Skeletal muscle cell (primary cell): ENCODE measurements at places on chromosomes 1 and 21.
A peak's percentile ranks its signal among the peaks of the same experiment; 100 is the strongest.

DNA sequence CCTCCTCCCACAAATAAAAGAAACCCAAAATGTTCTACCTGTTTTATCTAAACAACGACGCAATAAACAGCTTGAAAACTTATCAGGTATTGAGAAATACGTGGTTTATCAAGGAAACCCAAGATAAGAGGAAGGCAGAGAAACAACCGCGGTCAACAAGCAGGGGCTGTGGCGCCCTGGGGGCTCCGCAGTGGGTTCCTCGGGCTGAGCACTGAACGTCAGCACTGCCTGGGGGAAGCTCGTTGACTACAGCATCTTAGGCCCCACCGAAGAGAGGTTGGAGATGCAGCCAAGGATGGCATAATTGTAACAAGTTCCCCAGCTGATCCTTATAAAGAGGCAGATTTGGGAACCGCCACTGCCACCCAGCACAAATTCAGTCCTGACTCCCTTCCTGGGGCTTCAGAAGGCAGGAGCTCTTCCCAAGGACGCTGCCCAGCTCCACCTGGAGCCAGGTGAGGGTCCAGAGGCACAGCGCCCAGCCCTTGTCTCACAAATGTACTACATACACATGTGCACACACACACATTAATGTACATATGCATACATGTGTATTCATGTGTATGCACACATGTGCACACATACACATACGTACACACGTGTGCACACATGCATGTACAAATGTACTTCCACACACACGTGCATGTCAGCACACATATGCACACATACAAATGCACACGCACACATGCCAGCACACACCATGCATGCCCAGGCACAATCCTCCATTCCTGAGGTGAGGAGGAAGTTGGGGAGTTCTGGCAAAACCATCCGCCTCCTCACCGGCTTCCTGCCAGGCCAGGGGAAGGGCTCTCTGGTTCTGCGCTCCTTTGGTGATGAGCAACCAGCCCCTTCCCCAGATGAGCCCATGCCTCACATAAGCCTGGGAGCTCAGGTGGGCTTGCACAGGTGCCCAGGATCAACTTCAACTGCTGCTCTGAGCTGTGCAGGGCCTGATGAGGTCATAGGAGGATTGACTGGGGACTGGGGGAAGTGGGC, 251.1 kb downstream of the NPHP4 start:
- no peak for DNase-seq

DNA sequence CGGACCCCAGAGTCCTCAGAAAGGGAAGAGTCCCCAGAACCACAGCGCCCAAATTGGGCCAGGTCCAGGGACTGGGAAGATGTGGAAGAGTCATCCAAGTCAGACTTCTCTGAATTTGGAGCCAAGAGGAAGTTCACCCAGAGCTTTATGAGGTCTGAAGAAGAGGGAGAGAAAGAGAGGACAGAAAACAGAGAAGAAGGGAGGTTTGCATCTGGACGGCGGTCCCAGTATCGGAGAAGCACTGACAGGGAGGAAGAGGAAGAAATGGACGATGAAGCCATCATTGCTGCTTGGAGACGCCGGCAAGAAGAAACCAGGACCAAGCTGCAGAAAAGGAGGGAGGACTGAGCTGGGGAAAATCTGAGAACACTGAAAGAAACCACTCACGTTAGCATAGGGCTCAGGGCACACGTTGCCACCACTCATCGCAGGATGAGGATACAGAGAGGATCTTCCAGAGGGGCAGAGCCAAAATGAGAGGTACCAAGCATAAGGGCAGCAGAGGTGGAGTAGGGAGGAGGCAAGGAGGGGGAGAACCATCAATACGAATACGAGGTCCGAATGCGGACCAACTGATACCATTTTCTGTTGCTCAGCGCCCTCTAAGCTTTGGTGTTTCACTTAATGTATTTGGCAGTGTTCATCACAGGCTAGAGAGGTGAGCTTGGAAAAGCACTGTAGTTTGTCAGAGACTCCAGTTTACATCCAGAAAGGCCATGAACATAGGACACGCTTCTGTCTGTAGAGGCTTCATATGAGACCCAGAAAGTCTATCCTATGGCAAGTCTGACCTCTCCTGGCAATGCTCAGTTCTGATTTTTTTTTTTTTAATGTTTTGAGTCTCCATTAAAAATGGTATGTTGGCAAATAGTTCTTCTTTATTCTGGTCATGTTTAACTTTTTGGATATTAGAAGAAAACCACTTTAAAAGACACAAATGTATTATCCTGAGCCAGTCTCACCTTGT, 34.7 kb downstream of the STYXL2 start:
- DNase-seq: no peak

DNA sequence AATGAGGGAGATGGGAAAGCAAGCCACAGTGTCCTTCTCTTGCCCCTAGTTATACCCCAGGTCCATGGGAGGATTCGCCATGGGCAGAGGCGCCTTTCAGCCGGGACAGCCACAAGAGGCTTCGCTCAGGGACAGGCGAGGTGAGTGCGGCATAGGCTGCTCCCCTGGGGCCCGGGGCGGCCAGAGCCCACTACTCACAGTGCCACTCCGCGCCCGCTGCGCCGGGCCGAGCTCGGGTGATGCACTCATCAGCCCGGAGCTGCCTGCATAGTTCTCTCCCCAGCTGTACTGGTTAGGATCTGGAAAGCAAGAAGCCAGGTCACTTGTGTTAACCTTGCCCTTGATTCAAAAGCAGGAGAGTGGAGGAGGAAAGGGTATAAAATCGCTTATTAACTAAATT, 8.4 kb downstream of the PANK4 start:
- DNase-seq: no peak

- no peak for DNase-seq
Observed at GRCh38 chr1:182392050-182393028, 749 bp upstream of the GLUL start.

DNA sequence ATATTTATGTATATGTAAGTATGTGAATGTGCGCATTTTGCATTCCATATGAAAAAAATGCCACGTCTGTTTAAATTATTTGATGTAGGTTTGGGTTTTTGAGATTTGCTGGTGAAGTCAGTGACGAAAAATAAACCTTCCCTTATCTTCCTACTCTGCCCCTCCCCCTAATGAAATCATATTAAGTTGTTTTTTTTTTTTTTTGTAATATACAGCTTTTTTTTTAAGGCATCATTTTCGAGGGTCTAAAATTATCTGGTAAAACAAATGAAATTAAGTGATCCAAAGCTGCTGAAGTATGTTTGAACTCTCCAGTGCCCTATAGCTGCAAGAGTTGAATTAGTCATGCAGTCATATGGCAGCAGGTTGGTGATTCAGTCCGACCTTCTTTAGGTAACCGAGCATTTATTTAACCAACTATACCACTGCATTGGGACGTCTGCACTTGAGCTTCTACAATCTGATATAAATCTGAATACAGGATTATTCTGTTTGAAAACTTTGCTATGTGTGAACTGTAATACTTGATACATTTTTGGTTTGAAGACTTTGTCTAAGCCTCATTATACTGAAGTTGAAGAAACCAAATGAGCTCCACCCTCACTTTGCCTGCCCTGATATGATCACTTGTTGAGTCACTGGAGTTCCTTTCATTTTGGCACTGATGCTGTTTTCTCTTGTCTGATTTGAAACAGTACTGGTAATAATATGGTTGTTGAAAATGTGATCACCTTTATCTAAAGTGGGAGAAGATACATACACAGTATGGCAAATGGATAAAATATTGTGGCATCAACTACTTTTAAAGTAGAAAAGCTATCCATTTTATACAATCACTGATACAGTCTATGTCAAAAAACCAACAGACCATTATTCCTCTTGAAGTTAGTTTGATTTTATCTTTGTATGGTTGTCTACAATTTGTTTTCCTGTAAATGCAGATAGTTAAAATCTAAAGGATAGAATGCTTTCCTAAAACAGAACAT, 11.7 kb downstream of the PDIK1L start:
- no peak for DNase-seq

DNA sequence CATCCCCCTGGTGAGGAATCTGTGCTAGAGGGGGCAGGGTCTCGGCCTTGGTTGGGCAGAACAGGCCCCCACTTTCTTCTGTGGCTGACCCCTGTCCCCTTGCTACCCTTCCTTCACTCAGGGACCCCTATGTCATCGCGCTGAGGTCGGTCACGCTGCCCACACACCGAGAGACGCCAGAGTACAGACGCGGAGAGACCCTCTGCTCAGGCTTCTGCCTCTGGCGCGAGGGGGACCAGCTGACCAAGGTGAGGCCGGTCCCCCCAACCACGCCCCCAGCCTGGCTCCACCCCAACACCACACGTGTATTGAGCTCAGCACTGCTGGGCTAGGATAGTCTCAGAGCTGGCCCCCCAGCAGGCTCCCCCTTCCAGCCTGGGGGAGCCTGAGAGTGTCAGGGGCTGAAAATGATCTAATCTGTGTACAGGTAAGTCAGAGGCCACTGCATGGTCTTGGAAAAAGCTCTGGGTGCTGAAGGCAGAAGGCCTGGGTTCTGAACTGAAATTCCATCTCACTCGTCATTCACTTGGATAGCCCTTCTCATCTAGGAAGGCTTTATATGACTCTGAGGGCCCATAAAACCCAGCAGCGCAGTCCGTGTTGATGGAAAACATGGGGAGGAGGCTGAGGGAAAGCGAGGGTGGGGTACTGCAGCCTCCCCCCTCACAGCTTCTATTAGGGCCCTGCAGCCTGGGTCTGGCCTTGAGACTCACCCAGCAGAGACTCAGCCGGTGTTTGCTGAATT, 15.3 kb downstream of the FAM151A start:
- no peak for DNase-seq

GRCh38 chr1:176954242-176954641, 210.3 kb downstream of the ASTN1 start:
- DNase-seq: no peak

DNA sequence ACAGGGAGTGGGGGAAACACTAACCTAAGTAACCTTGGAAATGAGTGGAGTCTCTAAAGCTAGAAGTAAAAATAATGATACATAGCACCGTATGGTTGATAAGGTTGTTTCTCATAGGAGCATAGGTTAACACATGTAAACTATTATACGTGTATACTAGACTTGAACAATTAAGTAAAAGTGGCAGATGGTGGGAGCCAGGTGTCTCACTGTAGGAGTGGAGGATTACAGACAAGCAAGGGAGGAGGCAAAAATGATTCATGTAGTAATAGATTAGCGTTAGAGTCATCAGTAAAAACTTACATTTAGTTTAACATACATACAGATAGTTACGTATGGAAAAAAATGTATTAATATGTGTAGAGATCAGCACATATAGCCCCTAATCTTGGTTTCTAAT, 138.4 kb upstream of the DSCAM start:
- no peak for DNase-seq

- DNase-seq: no peak
Observed at GRCh38 chr1:103218821-103219220, 110.5 kb upstream of the COL11A1 start.

- DNase-seq: no peak
Observed at GRCh38 chr1:173627269-173627668, 7.9 kb upstream of the TEX50 start.

DNA sequence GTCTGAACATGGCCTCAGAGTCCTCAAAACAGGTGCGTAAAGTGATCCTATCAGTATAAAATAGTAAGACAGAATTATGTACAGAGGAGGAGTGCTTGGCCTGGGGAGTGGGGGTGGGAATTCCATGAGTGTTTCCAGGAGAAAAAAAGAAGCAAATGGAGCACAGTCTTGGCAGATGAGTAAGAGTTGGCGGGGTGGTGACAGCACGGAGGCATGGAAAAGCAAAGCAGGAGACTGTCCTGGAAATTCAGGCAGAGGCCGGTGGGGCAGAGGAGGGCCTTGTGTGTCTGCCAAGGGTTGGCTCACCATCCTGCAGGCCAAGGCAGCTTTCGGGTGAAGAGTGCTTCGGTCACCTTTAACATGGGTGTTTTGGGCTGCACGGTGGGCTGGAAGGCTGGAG, 63.4 kb downstream of the OPTC start:
- DNase-seq: peak; percentile 62

GRCh38 chr1:243473227-243474135, 217.6 kb downstream of the SDCCAG8 start:
- no peak for DNase-seq

DNA sequence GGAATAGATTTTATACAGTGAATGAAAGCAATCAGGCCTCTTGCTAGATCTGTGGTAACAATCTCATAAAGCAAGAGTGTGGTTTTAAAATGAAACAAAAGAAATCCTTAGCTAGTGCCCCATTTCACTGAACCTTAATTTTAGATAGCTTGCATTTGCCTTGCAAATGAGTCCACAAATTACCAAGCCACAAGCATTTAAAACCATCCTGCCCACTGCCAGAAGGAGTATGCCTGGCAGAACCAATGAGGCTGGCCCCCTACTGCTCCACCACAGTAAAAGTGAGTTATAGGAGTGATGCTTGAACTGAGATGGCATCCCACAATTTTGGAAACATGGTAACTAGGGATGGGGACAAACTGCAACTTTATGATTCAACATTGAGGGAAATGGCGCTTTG, 206.4 kb upstream of the LMO4 start:
- DNase-seq: no peak

DNA sequence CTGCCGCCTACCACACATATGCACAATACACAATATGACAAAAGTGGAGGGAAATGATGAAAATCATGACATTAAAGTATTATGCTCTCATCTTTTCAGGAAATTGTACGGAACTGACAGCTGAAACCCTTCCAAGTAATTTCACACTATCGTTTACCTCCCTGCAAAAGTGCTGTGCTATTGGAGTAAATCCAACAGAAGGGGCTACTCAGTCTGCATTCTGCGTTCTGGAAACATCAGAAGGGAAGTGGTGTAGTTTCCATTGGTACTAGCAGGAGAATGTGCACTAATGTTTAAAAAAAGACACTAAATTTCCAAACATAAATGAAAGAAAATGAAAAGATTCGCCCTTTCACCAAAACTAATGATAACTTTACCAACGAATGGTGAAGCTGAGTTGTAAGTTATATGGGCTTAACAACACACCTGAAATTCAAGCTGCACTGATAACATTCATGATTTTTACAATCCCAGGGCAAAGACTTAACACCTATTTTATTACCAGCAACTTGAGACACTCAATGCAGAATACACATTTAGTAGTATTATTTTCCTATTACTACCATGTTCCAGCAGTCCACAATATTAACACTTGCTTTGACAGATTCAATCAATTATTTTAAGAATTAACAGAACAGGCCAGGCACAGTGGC, 3.2 kb downstream of the DENND1B start:
- no peak for DNase-seq

- DNase-seq: no peak
Observed at GRCh38 chr1:110250008-110250407, 39.9 kb downstream of the KCNC4 start.

GRCh38 chr1:241767737-241768136, 80.3 kb upstream of the EXO1 start:
- no peak for DNase-seq
